ENCODE measurements at places on chromosomes 1 and 21. TPM values are rescaled to one million over a fixed set of nuclear protein-coding genes. Genes with fewer than 3 reads are reported as not detected.
A peak's percentile ranks its signal among the peaks of the same experiment; 100 is the strongest.

The APH1A gene
- 135 TPM for total RNA-seq

The OR2G6 gene
- total RNA-seq, result not detected

The IRF6 gene
- total RNA-seq, result 17.9 TPM

The ADORA3 gene
- 9.3 TPM for total RNA-seq

The ZNF697 gene
- total RNA-seq, result 11.4 TPM

The L1TD1 gene
- 0.67 TPM for total RNA-seq

The C1orf53 gene
- 4.0 TPM for total RNA-seq

The HAO2 gene
- not detected for total RNA-seq

The NUDT4B gene
- 1.8 TPM for total RNA-seq

The TIE1 gene
- total RNA-seq, result 59.4 TPM

The BATF3 gene
- total RNA-seq, result 10.0 TPM

GRCh38 chr1:184753608-184754475 lies 816 bp downstream of the EDEM3 start:
- DNase-seq, result peak; percentile 81

DNA sequence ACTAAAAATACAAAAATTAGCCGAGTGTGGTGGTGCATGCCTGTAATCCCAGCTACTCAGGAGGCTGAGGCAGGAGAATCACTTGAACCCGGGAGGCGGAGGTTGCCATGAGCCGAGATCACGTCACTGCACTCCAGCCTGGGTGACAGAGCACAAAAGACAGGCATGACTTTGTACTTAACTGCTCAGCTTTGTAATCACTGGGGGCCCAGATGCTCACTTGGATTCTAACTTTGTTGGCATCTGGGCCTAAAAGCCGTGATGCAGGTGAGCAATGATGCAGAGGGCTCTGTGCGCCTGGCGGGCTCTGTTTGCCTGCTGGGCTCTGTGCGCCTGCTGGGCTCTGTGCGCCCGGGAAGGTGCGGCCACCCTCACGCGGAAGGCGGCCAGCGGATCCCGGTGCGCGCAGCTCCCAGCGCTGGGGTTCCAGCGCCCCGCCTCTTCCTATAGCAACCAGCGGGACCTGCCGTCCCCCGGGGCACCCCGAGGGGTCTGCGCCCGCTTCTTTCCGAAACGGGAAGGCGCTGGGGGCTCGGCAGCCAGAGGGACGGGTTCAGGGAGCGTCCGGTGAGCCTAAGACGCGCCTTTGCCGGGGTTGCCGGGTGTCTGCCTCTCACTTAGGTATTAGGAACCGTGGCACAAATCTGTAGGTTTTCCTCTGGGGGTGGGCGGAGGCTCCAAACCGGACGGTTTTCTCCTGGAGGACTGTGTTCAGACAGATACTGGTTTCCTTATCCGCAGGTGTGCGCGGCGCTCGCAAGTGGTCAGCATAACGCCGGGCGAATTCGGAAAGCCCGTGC lies 31.7 kb downstream of the PRMT2 start:
- DNase-seq, result no peak

DNA sequence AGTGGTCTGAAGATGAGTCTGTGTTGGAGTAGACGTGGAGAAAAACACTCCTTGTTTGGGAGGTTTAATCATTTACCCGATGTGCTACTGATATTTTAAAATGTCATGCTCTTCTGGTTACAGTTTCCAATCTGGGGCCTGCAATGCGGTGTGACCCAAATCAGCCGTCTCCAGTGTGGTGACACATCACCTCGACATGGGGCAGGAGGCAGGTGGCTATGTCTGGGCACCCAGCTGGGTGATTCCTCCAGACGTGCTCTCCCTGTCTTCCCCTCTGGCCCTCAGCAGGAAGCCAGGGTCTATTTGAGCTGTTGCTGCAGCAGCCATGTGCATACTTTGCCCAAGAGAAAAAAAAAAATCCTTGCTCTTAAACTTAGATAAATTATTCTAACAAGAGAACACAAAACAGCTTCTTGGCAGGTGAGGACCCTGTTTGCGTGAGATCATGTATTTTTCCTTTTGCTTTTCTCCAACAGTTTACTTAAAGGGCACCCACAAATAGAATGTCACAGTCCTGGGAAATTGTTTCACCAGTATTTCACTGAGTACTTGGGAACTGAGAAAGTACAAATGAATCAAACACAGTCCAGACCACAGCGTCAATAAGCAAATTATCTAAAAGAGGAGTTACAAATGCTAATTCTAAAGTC lies 38.9 kb upstream of the MAP10 start:
- DNase-seq, result no peak

GRCh38 chr1:25110485-25110884 lies 121.8 kb downstream of the SYF2 start:
- no peak for DNase-seq

- no peak for DNase-seq
Observed at GRCh38 chr1:15353839-15354579, 55.7 kb upstream of the EFHD2 start.

- no peak for DNase-seq
Observed at GRCh38 chr1:94754570-94754969, 65.6 kb upstream of the SLC44A3 start.

DNA sequence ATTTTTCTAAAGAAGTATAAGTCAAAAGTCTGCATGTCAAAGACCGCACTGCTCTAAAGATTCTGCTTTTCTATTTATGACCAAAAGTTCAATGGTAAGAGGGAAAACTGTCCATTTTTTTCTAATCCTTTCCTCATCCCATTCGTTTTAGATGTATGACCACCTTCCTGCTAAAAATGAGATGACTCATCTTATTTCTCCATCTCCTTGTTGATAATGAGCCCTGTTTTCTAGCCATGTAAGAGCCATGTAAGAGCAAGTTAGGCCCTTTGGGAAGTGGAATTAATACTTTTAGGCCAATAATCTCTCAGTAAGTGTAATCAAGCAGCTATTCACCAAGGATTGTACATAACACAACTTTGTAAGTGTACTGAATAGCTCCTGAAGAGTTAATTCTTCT lies 475.6 kb upstream of the B3GALT2 start:
- DNase-seq, result no peak

GRCh38 chr1:104929280-104929679 lies 1179.6 kb downstream of the AMY1C start:
- no peak for DNase-seq

GRCh38 chr1:225587310-225587709 lies 65.6 kb downstream of the ENAH start:
- DNase-seq, result no peak

DNA sequence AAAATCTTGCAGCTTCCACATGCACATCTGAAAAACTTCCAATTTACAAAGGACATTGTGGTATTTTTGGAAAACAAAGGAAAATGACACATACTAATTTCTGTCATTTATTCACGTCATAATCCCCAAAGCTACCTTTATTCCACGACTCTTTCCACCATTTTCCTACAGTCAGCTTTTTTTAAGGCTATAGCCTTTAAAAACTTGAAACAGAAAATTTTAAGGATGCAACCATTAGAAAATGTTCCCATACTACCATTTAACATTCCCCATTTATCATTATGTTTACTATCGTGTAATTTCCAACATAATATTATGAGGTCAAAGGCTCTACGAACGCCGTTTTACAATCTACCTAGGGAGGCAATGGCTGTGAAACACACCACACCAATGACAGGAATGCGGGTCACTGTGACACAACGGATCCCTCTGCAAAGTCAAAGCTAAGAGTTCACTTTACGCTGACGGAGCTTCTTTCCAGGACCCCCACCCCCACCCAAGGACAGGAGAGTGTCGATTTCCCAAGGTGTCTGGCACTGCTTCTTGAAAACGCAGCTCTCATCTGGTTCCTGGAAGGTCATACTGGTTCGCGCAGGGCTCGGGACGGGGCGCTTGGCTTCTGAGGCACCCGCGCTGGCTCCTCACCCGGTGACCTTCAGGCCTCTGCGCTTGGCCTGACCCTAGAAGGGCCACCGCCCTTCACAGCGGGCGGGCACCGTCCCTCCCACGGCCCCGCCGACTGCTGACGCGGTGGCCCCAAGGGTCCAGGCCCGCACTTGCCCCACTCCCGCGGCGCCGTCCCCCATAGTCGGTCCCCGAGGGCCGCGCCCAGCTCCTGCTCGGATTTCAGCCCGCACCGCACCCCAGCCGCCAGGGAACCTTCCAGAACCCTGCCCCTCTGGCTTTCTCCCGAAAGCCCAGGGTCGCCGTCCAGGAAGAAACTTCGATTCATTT lies 50.5 kb upstream of the ATF3 start:
- peak; percentile 89 for DNase-seq

- no peak for DNase-seq
Observed at GRCh38 chr1:47914218-47914938, 82.8 kb downstream of the TRABD2B start.

DNA sequence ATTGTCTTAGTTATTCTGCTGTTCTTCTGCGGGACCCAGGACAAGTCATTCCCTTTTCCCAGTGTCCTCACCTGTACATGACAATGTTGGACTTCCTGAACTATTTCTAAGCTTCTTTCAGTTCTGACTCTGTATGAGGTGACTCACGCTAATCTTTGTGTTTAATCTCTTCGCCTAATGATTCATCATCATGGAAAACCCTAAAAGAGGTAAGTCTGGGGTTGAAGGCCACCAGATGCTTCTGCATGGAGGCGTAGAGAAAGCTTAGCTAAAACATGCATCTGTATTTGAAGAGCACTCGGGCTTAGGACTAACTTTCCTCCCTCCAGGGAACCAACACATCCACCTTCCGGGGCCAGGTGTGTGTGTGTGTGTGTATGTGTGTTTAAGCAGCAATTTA lies 7.4 kb downstream of the SPRR5 start:
- no peak for DNase-seq

GRCh38 chr1:107787299-107787698 lies 177.7 kb downstream of the VAV3 start:
- no peak for DNase-seq

GRCh38 chr1:12615865-12616708 lies 1.9 kb downstream of the DHRS3 start:
- peak; percentile 85 for DNase-seq

GRCh38 chr1:41608211-41608610 lies 123.7 kb upstream of the EDN2 start:
- no peak for DNase-seq

DNA sequence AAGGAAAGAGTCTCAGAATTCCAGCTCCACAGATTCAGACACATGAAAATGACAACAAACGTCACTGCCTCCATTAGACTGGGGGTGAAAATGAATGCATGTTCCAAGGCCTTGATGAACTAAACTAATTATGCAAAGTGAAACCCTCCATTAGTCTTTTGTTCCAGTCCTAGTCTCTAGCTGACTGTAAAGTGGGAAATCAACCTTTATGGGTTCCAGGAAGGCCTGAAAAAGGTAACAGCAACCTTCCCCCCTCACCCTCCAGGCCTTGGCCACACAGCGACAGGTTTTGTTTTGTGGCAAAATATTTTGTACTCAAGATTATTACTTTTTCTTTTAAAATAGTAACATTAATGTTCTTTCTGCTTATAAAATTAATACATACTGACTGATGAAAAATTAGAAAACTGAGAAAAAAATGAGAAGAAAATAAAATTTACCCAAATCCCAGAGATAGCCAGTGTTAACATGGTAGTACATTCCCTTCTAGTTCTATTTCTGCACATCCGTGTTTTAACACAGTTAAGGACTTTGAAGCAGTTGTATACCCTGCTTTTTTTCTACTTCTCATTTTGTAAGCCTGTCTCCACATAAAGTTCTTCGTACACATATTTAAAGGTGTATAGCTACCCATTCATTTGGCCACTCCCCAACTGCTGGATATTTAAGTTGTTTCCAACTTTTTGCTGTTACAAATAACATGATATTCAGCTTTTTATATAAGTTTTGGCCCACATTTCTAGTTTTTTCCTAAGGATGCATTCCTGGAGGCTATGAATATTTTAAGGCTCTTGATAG lies 60.9 kb downstream of the CD2 start:
- no peak for DNase-seq

- DNase-seq, result no peak
Observed at GRCh38 chr1:11952455-11953109, 18.1 kb downstream of the PLOD1 start.

DNA sequence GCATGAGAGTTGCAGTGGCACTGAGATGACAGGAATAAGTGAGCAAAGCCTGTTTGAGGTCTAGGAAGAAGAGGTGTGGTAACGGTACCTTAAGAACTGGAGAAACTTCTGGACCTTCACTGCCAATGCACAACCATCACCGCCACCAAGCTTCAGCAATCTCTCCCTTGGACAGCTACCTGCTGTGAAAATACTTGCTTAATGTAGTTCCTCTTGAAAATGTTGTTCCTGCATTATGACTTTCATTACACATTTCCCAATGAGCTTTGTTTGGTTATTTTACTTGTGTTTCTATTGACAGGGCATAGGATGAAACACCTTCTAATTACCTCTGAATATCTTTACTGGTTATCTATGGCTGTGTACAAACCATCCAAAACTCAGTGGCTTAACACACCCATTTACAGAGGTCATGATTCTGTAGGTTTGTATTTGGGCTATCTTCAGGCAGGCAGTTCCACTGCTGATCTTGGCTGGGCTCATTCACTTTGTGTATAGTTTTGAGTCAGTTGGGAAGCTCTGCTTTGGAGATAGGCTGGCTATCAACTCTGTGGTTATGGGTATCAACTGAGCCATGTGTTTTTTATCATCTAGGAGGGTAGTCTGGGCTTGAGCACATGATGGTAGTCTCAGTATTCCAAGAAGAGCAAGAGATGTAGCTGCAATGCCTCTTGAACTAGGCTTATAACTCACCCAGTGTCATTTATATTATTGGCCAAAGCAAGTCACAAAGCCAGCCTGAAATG lies 149.4 kb downstream of the ELAVL4 start:
- DNase-seq, result no peak

DNA sequence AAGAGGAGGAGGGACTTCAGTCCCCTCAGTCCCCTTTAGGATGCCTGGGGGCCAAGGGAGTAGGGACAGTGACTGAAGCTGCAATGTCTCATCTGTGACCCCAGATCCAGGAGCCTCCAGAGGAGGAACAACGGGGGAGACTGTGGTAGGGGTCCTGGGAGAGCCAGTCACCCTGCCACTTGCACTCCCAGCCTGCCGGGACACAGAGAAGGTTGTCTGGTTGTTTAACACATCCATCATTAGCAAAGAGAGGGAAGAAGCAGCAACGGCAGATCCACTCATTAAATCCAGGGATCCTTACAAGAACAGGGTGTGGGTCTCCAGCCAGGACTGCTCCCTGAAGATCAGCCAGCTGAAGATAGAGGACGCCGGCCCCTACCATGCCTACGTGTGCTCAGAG lies 18.3 kb downstream of the LY9 start:
- DNase-seq, result no peak

GRCh38 chr1:108121358-108122143 lies 78.6 kb downstream of the SLC25A24 start:
- no peak for DNase-seq

- no peak for DNase-seq
Observed at GRCh38 chr1:68704800-68705443, 208.0 kb upstream of the DEPDC1 start.

DNA sequence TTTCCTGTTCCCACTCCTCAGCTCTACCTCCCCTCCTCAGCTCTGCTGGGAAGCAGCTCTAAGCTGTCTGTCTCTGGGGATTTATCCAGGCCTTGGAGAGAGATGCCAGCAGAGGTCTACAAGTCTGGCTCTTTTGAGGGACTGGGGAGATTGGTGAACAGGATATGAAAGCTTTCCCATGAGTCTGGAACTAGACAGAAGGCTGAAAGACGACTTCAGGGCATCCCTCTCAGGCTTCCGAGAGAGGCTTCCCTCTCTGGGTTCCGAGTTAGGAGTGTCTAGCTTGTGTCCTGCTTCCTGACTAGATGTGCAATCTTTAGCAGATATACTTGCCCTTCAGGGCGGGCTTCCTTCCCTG lies 733 bp downstream of the TMEM35B start:
- DNase-seq, result no peak

- DNase-seq, result no peak
Observed at GRCh38 chr1:182835806-182836205, 3.3 kb upstream of the DHX9 start.

GRCh38 chr1:196774603-196775002 lies at the start of gene CFHR3:
Gene CFHR3 (plus strand): TSS chr1:196774840. CDS start chr1:196774887, 47 bp downstream.
- no peak for DNase-seq
